RCC 7860 (cell line): ENCODE measurements at places on chromosomes 16 and 17.

DNA sequence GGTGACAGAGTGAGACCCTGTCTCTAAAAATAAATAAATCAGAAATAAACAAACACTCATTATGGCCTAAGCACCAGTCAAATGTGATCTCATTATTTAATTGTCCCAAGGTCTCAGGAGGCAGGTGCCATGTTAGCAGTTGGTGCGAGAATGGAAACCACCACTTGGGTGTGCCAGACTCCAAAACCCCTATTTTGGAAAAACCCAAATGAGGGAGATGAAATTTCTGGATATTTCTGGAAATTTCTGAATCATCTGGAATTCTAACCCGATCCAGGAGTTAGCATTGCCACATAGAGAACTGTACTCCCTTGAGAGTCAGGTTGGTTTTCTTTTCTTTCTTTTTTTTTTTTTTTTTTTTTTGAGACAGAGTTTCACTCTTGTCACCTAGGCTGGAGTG lies 264.0 kb downstream of the XYLT1 start:
- DNase-seq: no peak

DNA sequence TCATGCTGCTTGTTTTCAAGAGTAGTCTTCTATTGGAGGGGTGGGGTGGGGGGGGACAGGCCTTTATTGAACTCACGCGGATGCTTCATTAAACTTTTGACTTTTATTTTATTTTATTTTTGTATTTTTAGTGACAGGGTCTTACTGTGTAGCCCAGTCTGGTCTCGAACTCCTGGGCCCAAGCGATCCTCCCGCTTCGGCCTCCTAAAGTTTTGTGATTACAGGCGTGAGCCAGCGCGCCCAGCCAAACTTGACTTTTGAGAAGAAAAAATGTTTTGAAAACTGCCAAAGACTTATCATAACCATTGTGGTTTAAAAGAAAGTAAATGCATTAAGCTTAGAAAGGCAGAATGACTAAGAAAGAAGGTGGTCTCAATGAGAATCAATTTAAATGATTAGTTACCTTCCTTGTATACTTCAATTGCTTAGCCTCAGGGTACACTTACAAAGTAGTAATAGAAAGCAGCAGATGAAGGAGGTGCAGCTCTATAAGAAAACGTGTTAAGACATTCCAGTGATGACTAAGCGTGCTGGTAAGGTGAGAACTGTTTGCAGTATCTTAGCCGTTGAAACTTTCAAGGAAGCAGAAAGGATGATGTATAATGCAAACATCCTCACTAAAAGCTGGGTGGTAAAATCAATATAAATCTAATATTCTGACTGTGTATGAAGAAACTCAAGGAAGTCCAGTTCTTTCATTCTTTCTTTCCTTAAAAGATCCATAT lies 1.2 kb downstream of the AP2B1 start:
- DNase-seq: peak; percentile 75

- no peak for DNase-seq
These were observed 13.5 kb upstream of the INPP5K start for GRCh38 chr17:1529863-1530262.

DNA sequence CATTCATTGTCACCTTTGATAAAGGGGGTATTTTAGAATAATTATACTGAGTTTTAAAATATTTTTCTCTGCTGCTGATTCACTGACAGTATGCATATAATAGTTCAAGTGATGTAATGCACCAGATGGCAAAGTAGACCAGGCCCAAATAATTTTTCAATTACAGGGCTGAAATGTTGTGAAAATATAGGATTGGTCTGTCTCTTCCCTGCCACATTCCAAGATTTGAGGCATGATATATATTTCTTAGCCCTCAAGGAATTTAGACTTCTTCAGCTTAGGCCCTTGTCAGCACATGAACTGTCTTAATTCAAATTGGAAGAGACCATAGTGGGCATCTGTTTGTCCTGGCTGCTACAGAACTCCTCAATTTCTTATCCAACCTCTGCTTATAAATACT lies 39.2 kb upstream of the SLC12A3 start:
- DNase-seq: no peak

DNA sequence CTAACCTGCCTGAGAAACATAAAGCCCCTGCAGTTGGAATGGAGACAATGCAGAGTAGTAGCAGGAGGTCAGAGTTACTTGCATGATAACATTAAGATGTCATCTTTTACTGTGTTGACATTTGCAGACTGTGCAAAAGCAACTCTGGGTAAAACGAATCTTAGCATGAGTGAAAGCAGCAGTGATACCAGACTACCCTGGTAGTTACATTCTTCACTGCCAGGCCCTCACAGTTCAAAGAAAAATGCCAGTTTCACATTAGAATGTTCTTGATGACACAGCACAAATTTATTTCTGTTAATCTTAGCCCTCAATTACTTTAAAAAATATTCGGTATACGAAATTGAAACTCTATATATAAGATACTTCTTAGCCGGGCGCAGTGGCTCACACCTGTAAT lies 12.2 kb downstream of the MPHOSPH6 start:
- DNase-seq: no peak

- DNase-seq: no peak
These were observed 64.0 kb downstream of the DYNLRB2 start for GRCh38 chr16:80604600-80605355.

DNA sequence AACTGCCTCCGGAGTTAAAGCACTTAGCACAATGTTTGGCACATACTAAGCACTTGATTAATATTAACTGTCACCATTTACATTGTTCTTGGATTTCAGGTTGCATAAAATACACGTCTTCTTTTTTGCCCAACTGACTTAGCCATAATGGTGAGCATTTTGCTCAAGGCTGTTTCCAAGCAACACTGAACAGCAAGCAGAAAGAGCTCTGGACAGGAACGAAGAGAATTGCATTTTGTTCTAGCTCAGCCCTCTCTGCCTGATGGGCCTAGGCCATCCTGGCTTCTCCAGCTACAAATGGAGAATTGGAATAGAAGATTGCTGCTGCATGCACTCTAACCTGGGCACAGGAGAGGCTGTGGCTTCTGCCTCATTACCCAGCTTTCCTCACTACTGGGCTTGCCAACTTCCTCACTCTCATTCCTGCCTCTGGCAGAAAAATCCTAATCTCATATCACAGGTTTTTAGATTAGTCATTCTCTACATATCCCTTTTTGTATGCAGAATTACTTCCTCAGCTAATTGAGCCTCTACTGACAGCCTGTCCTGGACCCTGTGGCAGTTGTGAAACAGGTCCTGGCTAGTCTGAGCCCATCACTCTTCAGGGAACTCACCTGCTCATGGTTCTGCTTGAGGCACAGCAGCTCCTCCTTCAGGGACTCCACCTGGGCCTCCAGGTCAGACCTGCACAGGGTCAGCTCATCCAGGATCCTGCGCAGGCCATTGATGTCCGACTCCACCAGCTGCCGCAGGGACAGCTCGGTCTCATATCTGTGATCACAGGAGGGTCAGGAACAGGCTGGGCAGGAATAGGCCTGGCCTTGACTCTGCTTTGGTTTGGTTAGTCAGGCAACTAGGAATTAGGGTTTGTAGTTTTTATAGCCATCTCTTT lies 2.5 kb downstream of the KRT33A start:
- no peak for DNase-seq

- no peak for DNase-seq
These were observed 207.1 kb downstream of the ZFHX3 start for GRCh38 chr16:72840631-72841381.

DNA sequence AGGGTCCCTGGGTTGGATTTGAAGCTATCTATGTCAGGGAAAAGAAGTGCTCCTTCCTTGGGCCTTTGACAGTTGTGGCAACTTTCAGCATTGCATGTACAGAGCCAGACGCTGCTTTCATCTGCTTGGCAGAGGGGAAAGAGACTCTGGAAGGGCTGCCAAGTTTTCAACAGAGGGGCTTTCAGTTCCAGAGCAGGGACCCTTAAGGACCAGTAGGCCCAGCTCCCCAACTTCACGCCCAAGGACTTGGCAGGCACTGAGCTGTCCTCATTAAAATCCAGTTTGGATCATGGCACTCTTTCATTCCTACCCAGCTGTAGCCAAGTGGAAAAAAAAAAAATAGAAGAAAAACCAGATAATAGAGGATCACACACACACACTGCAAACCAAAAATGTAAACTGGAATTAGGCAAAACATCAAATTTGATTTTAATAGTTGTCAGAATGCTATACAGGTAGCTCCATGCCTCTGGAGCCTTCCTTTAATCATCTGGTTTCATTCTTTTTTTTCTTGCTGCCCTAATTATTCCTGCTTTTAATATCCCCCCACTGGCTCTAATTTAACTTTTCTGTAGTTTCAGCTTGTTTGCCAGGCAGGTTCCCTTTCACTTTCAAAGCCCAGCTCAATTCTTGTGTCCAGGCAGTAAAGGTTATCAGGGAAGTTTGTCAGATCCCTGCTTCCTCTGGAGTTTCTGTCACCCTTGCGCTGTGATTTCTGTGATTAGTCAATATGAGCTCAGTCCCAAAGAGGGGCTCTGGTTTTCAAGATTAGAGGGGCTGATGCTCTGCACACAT lies 702.6 kb upstream of the CDH8 start:
- DNase-seq: no peak

GRCh38 chr16:17557480-17557879 lies 86.7 kb upstream of the XYLT1 start:
- DNase-seq: no peak

DNA sequence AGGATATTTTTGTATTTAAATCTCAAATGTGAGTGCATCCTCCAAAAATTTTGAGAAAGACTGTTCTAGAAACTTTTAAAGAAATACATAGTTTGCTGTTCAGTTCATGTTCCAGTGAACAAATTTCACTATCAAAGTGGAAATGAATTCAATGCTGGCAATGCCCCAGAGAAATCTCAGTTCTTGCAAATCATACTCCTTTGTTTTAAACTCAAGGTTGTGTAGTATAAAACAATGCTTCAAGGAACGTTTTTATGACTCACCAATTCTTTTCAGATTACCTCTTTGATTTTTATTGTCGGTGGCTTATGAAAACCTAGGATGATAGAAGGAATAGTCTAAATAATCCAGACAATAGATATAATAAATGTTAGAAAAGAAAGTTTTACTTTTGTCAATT lies 17.6 kb downstream of the LPCAT2 start:
- no peak for DNase-seq

GRCh38 chr16:88339930-88340754 lies 42.6 kb upstream of the ZNF469 start:
- DNase-seq: no peak

- no peak for DNase-seq
These were observed 291.6 kb upstream of the TNRC6C start for GRCh38 chr17:77666881-77667395.

DNA sequence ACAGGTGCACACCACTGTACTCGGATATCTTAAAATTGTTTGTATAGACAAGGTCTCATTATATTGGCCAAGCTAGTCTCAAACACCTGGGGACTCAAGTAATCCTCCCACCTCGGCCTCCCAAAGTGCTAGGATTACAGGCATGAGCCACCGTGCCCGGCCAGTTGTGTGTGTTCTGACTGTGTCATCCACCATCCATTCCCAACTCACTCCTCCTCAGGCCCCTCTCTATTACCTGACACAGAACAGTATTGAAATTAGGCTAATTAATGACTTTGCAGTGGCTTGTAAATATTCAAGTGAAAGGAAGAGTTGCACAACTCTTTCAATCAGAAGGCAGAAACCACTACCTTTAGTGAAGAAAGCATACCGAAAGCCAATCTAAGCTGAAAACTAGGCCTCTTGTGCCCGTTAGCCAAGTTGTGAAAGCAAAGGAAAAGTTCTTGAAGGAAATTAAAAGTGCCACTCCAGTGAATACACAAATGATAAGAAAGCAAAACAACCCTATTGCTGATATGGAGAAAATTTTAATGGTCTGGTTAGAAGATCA lies 28.7 kb downstream of the GOSR1 start:
- DNase-seq: no peak

DNA sequence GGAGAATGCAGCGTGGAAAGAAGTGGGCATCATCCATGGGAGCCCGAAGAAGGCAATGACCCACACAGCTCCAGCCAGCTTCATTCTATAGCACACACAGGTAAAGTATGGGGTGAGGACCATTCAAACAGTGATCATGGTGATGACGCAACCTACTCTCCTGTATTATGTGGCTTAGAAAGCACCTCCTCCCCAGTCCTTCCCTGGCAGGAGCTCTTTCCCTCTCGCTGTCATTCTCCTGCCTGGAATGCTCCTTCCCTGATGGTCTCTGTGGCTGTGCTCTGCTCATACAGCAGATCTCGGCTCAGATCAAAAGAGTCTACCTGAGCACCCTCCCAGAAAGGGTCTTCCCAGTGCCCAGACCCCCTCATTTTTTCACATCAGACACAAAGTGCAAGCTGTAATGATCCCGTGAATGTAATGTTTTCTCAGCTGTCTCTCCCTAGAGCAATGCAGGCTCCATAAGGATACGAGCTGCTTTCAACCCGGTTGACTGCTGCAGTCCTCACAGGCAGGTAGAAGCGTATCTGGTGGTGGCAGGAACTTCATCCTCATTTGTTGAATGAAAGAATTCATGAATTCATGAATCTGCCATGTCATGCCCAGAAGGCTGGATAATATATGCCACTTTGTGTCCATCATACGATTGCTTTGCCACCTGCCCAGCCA lies 248.8 kb downstream of the HS3ST3A1 start:
- no peak for DNase-seq

GRCh38 chr16:58127634-58128033 lies 1.5 kb downstream of the CFAP20 start:
- no peak for DNase-seq

- no peak for DNase-seq
These were observed 68.9 kb upstream of the HAS3 start for GRCh38 chr16:69036399-69037091.
